ENCODE measurements at places on chromosomes 1 and 21.

DNA sequence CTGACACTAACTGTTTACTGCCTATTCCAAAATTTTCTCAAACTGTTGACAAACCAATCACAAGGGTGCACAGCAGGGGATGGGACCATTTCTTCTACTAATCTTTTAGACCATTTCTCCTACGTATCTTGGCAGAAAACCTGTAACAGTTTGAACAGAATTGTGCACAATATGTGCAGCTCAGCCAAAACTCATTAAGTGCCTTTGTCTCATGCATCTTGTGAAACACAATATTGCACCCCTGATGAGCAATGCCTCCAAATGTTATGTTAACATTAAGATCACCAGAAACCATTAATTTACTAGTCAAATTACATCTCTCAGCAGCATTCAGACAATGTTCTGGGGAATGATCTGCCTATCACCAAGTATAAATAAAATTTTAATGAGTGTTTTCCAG is 247.5 kb downstream of the NRIP1 start:
- DNase-seq, result no peak

GRCh38 chr1:223706077-223706973 is 6.0 kb upstream of the CAPN2 start:
- DNase-seq, result no peak

DNA sequence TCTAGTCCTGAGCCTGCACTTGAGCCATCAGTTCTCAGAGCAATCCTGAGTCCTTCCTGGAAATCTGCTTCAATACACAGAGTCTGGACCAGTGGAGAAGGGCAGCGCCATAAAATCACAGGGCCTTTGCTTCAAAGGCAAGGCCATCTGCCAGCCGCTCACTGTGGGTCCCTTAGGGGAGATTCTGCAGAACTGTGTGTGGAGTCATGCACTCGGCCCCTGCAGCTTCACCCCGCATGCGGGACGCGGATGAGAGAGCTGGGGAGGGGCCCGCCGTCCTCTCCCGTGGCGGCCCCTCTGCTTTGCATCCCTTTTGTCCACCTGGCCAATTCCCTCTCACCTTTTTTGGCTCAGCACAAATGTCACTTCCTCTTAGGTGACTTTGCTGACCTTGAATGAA is 311.2 kb upstream of the VAMP3 start:
- no peak for DNase-seq

GRCh38 chr1:96482616-96483015 is 239.0 kb upstream of the PTBP2 start:
- no peak for DNase-seq

DNA sequence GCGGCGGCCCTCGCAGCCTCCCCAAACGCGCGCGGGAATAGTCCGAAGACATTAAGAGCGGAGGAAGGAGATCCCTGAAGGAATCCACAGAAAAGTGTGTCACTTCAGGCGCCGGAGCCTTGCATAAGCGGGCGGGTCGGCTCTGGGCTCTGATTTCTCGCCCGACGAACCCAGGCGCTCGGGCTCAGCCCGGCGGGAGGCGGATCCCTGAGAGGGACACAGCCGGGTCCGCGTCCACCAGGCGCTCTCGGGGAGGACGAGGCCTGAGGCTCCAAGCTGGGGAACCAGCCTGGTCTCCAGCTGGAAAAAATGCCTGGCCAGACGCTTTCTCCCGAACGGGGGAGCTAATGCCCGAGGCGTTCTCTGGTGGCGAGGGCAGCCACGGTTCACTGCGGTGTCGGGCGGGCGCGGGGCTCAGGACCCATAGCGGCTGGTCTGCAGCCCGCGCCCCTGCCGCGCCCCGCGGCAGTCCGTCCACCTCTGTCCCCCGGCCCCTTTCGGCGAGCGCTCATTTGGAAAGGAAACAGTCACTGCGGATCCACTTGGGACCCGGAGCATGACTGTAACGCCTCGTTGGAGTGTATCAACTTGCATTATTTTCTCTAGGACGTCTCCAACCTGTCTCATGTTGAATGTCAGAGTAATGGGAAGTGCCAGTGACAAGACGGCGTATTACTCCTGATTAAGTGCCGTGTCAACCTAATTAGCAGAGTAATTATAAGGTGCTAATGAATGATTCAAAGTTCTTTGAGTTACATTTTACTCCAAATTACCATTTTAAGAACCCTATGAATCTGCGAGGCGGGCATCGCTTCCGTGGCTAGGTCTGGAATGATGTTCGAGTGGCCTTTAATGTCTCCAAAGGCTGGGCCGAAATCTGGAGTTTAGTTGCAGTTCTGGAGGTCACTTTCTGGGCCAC is 1.6 kb upstream of the BARHL2 start:
- DNase-seq, result no peak

- DNase-seq, result no peak
Observed at GRCh38 chr1:81298266-81298665, 502.5 kb upstream of the ADGRL2 start.

- no peak for DNase-seq
Observed at GRCh38 chr1:38029685-38030511, 16.7 kb downstream of the POU3F1 start.

- DNase-seq, result no peak
Observed at GRCh38 chr1:39988618-39989343, 33.8 kb downstream of the MFSD2A start.

- DNase-seq, result no peak
Observed at GRCh38 chr1:19007491-19008441, 51.3 kb upstream of the IFFO2 start.

GRCh38 chr1:92940541-92940940 is 20.7 kb downstream of the DIPK1A start:
- no peak for DNase-seq

- no peak for DNase-seq
Observed at GRCh38 chr1:117660271-117660965, 54.6 kb downstream of the TENT5C start.
